Daoy (cell line): ENCODE measurements at places on chromosomes 6 and 20. TPM values are rescaled to one million over a fixed set of nuclear protein-coding genes. Genes with fewer than 3 reads are reported as not detected.

Gene ADGRF1
- total RNA-seq: 0.48 TPM in 1 of 2 replicates, not detected in the other

Gene HMGN4
- 121 and 140 TPM in 2 replicates for total RNA-seq

Gene ULBP3
- 27.3 and 36.4 TPM in 2 replicates for total RNA-seq

Gene CST5
- total RNA-seq: not detected in 2 replicates

Gene FILIP1
- total RNA-seq: 0.40 TPM in 1 of 2 replicates, not detected in the other

Gene DSP
- total RNA-seq: 62.7 and 67.4 TPM in 2 replicates

Gene TCF19
- total RNA-seq: 47.5 and 48.2 TPM in 2 replicates

Gene DEF6
- total RNA-seq: 20.0 and 23.6 TPM in 2 replicates

Gene C20orf204
- 1.1 and 1.8 TPM in 2 replicates for total RNA-seq

Gene TMEM244
- 2.7 TPM in 1 of 2 replicates, not detected in the other for total RNA-seq

Gene DACT2
- total RNA-seq: not detected in 2 replicates

Gene IRF4
- 0.23 TPM in 1 of 2 replicates, not detected in the other for total RNA-seq

Gene PLN
- not detected in 2 replicates for total RNA-seq

Gene BPIFA2
- total RNA-seq: not detected in 2 replicates

Gene COL12A1
- total RNA-seq: 5.5 and 6.6 TPM in 2 replicates

Gene SLC23A2
- 4.7 and 6.2 TPM in 2 replicates for total RNA-seq

Gene RAET1L
- total RNA-seq: 0.36 and 1.1 TPM in 2 replicates
